ENCODE measurements at places on chromosomes 6 and 20.

DNA sequence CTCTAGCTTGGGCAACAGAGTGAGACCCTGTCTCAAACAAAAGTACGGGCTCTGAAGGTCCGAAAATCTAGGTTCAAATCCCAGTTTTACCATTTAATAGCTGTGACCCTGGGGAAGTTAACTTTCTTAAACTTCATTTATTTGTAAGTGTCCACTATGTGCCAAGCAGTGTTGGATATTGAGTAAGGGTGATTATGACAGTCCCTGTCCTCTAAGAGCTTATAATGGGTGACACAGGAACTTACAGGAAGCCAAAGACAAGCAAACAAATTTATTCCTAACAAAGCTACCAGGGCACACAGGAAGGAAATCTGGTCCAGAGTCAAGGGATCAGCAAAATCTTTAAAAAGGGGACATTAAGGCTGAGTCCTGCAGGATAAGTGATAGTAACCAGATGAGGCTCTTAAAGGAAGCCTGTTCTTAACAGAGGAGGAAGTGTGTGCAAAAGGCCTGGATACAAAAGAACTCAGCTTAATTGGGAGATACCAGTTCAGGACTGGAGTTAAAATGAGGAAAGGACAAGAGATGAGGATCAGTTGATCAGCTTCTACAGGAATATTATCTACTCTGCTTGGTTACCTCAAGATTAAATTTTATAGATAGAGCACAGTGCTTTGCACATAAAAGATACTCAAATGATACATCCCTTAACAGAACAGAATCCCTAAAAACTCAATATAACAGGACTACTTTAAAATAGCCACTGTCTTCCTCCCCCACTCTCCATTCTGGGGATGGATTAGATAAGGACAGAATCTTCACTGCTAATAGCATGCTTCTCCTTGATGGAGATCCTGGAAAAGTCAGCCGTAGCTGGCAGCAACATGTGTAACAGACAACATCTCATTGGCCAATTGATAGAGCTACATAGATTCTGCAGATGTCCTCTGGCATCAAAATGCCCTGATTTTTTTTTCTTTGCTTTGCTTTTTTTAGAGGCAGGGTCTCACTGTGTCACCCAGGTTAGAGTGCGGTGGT lies 6.1 kb downstream of the SNX3 start:
- no peak for DNase-seq

DNA sequence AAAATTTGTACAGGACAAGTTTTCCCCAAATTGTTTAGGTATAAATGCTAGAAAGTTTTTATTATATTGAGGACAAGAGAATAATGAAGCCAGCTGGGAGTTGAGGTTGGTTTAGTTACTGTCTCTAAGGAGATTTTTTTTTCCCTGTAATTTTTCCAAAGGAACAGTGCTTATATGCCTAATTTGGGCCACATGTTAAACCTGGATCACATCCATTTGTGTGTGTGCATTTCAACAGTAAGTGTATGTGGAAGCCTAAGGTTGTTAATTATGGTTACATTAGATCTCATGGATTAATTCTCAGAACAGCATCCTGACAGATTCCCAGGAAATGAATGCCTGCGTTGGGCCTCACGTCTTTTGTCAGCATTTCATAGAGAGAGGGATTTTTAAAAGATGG lies 4.5 kb downstream of the IGF2R start:
- no peak for DNase-seq

GRCh38 chr6:157596886-157597285 lies 215.9 kb downstream of the ZDHHC14 start:
- no peak for DNase-seq

- DNase-seq, result no peak
Observed at GRCh38 chr20:4305091-4305490, 289.7 kb upstream of the RNF24 start.

DNA sequence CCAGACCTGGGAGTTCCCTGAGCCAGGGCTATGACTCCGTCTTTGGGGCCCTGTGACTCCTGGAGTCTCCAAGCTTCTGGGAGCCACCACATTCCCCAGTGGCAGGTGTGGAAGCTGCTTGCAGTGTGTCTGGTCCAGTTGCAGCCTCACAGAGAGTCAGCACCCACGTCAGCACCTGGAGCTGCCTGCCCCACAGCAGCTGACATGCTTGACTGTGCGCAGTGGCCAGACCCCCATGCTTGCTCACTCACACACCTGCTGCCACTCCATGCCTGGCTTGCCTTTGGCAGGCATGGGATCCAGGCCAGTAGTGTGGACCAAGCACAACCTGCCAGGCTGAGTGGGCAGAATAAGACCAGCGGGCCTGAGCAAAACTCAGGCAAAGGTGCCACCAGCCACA lies 31.0 kb upstream of the ASIP start:
- peak; percentile 58 for DNase-seq

DNA sequence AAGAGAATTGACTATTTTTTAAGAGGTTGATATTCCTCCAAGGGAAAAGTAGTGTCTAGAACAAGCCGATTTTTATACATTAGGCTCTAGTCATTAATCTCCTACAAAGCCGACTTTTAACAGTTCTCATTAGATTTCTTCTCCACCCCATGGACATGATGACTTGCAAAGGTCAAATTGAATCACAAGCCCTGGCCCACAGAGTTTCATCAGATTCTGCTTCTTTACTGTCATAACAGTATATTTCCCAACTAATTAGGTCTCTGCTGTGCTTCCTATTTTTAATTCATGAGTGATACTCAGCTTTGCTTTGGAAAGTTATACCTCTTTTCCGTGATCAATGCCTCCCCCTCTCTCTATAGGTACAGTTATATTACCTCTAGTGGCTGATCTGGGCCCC lies 90.6 kb upstream of the ADGRB3 start:
- no peak for DNase-seq

DNA sequence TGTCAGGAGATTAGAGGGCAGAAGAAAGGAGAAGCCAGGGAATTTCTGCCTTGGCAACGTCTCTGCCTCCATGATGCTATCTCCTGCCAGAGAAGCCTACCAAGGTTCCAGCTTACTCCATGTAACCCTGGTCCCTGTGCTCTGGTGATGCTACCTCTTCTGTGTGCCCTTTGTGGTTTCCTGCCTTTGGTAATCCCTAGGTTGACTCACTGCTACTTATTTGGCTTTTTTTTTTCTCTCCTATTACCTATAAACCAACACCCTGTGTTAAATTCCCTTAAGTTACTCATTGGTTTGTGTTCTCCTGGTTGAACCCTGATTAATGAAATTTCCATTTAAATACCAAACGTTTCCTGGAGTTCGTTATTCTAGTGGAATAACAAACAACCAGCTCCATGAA lies 527.8 kb upstream of the FLRT3 start:
- DNase-seq, result no peak

DNA sequence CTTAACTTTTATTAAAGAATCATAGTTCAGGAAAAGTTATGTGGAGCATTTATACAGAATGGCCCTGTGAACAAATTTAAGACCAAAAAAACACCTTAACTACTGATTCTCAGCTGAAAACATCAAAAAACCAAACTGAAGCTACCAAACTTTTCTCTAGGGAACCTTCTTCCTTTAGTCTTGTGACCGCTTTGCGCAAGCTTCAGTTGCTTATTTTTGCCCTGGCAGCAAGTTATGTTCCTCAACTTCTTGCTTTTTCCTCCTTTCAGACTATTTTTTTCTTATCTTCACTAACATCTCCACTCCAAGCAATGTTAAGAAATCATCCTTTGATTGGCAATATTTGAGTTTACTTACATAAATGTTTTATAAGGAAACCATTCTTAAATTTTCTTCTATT lies 100.1 kb downstream of the MYB start:
- no peak for DNase-seq

- DNase-seq, result no peak
Observed at GRCh38 chr6:72963946-72964345, 261.4 kb downstream of the KHDC1L start.

DNA sequence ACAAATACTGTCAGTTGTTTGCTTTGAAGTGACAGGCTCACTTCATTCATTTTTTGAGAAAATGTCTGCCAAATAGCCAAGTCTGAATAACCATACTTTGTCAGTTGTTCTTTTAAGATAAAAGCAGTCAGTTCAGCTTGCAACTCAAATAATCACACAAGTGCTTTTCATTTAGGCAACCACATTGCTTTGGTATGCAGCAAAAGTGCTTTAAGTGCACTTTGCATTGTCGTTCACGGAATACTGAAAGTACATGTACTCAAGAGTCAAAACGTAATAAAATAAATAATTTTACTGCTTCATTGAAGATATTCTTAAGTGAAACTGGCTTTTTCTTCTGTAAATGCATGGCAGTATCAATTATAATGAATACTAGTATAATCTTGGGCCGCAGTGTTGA lies 107.2 kb downstream of the MMS22L start:
- DNase-seq, result no peak

GRCh38 chr6:423799-424345 lies 32.3 kb downstream of the IRF4 start:
- DNase-seq, result no peak

- DNase-seq, result no peak
Observed at GRCh38 chr6:160133441-160134336, 12.1 kb downstream of the SLC22A1 start.

DNA sequence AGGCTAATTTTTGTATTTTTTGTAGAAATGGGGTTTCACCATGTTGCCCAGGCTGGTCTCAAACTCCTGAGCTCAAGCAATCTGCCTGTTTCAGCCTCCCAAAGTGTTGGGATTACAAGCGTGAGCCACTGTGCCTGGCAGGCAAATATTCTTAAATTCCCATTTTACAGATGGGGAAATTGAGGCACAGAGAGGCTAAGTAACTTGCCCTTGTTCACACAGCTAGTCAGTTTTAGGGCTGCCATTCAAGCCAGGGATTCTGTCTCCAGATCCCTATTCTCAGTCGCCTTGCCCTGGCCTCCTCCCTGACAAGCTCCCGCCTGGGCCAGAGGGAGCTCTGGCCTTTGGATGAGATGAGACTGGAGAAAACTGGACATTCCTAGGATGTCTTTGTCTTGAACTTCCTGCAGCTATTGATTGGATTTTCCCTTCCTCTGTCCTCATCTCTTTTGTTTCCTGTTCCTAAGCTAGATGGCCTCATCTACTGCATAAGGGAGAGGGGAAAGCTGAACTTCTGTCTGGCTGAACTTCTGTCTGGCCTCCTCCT lies 90.5 kb downstream of the NDUFAF5 start:
- DNase-seq, result no peak

- DNase-seq, result peak; percentile 46
Observed at GRCh38 chr6:117414770-117415169, 11.0 kb downstream of the ROS1 start.

GRCh38 chr6:14216946-14217684 lies 99.5 kb downstream of the CD83 start:
- DNase-seq, result no peak

GRCh38 chr6:148873868-148874267 lies 127.0 kb downstream of the UST start:
- DNase-seq, result no peak

DNA sequence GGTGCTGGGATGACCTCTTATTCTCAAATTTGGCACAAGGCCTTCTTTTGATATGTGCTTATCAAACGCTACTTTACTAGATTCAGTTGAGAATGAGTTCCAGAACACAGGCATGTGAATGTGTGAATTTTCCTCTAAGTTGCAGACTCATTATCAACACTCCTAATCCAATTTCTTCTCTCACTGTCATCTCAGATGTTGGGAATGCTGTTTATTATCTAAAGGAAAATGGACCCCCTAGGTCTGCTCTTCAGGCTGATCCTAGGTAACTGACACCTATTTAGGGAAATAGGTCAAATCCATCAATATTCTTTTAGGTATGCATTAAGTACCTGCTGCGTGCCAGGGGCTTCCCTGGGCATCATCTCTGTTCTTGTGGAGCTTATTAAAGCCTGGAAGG lies 215.0 kb upstream of the NOX3 start:
- DNase-seq, result no peak

DNA sequence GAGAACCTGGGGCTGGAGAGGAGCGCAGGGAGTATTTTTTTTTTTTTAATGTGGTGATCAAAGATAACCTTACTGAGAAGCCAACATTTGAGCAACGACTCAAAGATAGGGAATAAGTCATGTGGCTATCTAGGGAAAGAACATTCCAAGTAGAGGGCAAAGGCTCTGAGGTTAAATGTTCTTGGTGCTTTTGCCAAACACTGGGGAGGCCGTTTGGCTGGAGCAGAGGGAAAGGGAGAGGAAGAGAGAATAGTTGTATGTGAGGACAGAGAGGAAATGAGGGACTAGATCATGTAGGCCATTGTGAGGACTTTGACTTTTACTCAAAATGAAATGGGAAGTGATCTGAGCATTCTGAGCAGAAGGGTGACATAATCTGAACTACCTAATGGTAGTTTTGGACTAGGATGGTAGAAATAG lies 27.8 kb downstream of the ACSS2 start:
- DNase-seq, result no peak

GRCh38 chr20:44696315-44696714 lies 18.9 kb upstream of the CCN5 start:
- DNase-seq, result no peak

DNA sequence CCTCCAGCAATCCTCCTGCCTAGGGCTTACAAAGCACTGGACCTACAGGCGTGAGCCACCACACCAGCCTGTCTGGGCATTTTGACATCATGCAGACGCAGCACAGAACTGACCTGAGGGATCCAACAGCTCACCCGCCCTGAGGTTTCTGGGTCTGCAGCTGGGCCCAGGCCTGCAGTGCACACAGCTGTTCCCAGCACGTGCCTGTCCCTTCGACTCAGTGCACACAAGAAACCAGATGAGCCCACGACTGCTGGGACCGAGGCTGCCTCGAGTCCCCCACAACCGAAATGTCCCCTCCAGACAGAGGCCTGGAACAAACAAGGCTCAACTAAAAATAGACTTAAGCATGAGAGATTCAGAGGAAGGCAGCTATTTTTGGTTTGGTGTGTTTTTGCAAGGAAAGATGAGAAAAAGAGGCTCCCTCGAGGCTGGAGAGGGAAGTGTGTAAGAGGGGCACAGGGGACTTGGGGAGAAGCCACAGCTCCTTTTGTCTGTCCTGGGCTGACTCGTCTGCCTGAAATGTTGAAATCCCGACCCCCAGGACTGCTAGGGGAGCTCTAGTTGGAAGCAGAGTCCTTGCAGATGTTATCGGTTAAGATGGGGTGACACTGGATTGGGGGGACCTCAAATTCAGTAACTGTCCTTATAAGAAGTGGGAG lies 66.3 kb downstream of the YTHDF1 start:
- peak; percentile 64 for DNase-seq

- DNase-seq, result no peak
Observed at GRCh38 chr6:32462609-32463008, 22.9 kb downstream of the HLA-DRA start.

DNA sequence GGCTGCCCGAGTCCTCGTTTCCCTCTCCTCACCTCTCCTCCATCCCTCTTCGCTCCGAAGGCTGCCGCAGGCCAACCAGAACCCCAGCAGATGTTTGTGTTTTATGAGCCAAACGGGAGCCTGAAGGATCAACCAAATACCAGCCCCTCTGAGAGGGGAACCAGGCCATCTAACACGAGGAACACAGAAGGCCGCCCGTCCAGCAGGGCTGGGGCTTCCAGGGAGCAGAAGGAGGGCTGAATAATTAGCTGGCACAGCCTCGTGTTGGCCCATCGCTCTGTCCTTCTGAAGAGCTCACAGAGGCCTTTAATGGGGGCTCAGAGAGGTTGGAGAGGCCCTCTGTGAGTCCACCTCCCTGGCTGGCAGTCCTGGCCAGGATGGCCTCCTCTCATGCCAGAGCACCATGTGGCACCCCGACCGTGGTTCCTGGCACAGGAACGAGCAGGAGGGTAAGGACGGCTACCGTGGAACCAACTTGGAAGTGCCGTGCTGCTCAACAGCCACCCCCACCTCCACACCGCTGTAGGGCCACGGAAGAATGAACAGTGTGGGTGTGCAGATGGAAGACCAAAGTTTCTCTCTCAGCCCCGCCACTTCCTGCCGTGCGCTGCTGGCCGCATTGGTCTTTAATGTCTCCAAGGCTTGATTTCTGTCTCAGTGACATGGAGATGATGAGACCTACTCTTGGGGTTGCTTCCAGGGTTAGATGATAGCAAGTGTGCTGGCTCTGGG lies 155.2 kb downstream of the SCML4 start:
- DNase-seq, result no peak
